NCI-H1048 (cell line): ENCODE measurements at places on chromosomes 12 and 14.

GRCh38 chr12:62934239-62934798, 631 bp downstream of the PPM1H start:
- DNase-seq, result no peak

DNA sequence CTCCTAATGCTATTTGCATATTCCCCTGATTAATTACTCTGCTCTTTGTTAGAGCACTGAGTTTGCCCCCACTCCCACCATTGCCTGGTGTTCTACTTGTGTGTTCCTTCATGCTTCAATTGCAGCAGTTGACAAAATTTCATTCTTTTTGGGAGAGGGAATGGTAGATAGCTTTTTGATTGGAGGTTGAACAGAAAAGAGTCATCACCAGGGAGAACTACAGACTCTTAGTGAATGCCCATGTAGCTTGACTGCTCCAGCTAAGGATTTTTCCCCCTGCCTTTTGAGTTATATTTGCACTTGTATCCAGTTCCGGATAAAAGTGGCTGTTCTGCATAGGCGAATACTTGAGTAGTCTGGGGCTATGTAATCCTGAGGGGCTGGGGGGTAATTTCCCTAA, 183.9 kb downstream of the ETNK1 start:
- no peak for DNase-seq

DNA sequence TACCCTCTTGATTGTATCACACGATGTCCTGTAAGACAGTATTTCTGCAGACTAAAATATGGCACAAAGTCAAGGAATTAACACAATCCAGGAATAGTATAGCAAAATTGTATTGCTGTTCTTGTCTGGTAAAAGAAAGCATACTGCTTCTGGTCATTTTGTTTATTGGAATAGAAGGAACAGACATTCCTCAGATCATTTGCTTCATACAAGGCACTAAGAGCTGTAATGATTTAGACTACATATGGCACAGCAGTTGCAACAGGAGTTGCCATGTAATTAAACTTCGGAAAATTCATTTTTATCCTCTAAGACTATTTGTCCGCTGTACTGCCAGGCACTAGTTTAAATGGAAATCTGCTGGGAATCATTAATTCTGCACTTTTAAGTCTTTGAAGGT, 7.6 kb upstream of the KERA start:
- no peak for DNase-seq

DNA sequence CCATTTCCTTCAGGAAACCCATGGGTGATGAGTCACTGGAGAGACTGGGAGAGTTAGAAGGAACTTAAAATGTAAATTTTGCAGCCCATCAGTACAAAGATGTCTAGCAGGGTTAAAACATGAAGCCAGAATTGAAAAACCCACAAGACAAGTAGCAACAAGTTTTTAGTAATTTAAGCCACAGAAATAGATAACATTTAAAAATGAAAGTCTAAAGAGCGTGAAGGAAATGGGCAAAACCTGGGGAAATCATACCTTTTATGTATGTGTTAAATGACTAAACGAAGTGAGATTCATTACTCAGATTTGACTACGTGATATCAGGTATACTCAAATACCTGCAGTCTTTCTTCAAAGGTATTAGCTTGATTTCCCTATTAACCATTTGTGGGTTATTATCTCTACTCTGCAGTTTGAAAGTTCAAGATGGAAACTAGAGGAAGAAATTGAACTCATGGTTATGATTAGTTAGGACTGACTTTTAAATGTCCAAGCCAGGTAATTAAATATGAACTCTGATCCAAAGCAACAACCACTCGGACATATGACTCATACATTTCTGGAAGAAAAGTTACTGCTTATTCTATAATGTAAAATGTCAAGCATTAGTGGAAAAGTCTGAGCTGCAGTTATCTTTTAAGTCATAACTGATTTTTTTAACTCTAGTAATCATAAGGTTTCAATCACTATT, 84.1 kb downstream of the ITPR2 start:
- no peak for DNase-seq

- DNase-seq, result no peak
These were observed 65.7 kb upstream of the NOVA1 start for GRCh38 chr14:26663506-26663905.

- no peak for DNase-seq
These were observed 81.1 kb upstream of the ESRRB start for GRCh38 chr14:76294876-76295275.

DNA sequence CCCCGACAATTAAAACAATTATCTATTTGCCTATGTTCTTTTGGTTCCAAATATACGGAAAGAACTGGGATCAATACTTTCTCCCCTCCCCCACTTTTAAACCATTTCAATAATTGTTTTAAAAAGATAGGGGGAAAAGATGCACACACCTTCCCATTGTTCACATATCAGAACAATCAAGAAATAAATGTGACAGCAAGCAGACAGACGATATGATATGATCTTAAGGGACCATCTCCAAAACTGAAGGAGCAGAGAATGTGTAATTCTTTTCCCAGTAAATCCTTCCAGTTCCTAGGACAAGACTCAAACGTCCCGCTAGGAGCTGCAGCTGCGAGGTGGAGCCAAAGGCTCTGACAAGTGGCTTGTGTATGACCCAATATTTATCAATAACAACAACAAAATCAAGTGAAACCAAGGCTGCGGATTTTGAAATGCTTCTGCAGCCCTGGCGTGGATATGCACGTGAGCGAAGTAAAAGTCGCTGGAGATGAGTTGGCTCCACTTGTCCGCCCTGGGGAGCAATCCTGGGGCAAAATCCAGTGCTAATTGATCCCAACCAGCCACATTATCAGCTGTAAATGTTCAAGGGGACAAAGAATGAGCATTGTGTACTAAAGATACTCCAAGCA, 8.2 kb upstream of the FOXG1 start:
- DNase-seq, result no peak
